NCI-H460 (cell line): ENCODE measurements at places on chromosomes 16 and 17.

- no peak for DNase-seq
Observed at GRCh38 chr16:84690088-84690819, 9.5 kb upstream of the USP10 start.

DNA sequence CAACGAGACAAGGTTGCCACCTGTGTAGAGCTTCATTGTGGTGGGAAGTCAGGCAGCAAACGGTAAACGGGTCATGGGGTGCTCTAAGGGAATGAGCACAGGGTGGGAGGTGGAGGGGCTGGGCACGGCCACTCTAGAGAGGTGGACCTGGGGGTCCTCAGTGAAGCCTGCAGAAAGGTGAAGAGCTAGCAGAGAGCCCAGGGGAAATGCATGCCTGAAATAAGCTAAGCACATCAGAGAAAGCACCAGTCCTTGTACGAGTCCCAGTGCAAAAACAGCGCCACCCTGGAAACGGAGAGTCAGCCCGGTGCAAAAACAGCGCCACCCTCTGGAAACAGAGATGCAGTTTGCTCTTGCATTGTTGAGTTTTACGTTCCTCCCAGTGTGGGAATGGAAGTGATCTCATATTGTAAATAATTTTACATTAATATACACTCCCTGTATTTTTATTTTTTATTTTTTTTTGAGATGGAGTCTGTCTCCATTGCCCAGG is 65.0 kb downstream of the TBC1D16 start:
- peak; percentile 51 for DNase-seq

DNA sequence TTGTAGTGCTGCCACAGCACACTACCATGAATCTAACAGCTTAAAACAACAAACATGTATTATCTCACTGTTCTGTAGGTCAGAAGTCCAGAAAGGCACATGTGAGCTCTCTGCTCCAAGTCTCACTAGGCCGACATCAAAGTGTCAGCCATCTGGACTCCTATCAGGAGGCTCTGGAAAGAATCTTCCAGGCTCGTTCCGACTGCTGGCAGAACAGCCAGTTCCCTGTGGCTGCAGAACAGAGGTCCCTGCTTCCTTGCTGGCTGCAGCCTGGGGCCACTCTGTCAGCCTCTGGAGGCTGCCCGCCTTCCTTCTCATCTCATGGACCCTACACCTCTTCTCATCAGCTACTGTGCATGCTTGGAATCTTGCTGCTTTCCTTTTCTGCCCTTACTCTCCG is 168.9 kb downstream of the CBLN1 start:
- no peak for DNase-seq

GRCh38 chr17:9443811-9444210 is 131.8 kb downstream of the STX8 start:
- no peak for DNase-seq

GRCh38 chr16:73025151-73025855 is 22.6 kb downstream of the ZFHX3 start:
- DNase-seq: no peak

- no peak for DNase-seq
Observed at GRCh38 chr17:70621566-70621965, 452.2 kb downstream of the KCNJ2 start.

DNA sequence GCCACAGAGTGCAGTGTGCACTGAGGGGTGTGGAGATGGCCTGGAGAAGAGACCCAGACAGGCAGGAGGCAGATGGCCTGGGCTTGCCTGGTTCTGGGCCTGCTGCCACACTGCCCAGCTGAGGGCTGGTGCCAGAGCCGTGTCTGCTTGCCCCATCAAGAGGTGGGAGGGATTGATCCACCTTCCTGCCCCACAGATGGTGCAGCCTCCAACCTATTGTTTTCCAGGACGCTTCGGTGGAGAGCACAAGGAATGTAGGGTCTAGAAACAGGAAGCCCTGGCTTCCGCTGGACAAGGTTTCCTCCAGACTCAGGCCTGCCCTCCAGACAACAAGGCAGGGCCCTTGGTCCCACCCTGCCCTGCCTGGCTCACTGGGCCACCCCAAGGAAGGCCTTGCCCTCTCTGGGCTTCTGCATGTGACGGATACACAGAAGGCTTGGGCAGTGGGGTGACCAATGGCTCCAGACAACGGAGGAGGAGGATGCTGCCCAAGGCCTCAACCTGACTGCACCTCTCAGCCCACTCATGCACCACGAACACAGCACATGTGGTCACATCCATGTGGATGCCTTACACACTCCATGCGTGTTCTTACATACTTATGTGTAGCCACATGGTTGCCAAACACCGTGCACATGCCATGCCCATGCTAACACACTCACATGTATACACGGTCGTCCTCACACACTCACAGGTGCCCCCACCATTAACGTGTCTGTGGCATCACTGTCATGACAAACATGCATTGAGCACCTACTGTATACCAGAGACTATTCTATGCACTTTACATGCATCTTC is 6.5 kb upstream of the CDH5 start:
- DNase-seq: no peak

DNA sequence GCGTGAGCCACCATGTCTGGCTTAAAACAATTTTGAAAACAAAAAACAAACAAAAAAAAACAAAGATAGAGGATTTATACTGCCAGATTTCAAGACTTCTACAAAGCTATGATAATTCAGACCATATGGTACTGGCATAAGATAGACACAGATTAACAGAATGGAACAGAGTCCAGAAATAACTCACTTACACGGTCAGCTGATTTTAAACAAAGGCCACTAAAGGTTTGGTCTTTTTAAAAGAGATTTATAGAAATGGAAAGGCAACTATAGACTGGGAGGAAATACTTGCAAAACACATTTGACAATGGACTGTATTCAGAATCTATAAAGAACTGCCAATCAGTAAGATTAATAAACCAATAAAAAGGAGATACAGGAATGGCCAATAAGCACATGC is 48.6 kb upstream of the MNT start:
- DNase-seq: no peak
